ENCODE measurements at places on chromosomes 4 and X.

DNA sequence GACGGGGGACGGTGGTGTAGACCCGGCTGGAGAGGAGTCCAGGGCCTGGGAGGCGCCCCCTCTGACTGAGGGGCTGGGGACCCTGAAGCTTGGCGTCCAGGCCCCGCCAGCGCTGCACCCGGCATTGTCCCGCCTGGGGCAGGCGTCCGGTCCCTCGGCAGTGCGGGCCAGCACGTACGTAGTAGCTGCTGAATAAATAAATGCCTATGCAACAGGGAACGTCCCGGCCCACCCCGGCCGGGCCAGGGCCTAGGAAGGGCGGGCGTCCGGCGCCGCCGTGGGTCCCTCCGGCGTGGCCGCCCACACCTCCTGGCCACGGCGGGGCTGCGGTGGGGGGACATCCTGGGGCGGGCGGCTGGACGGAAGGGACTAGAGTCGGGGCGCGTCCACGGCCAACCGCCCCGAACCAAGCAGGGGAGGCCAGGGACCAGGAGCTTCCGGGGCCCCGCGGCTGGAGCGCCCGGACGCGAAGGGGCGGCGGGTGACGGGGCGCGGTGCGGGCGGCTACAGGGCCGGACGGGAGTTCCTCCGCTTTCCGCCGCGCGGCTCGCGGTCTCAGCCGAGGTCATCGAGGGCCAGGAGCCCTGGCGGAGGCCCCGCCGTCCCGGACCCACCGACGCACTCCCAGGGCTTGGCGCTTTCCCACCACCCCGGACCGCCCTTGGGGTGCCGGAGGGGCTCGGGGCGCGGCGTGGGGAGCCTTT, 886 bp upstream of the WWC2 start:
- no peak for DNase-seq

DNA sequence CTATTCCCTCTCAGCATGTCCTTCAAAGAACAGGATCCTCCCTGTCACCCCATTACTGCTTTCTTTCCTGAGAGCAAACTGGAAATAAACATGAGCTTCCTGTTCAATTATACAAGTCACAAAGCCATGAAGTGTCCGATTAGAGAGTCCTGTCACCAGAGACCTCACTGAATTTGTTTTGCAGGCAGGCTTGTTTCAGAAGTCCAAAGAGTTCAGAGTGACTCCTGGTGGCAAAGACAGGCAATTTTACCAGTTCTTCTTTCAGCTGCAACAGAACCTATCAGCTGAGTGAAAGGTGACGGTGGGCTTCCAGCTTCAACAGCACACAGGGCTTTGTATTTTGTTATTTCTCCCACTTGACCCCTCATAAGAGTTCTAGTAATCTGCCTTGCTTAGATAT, 6.4 kb downstream of the ELK1 start:
- DNase-seq: no peak

GRCh38 chrX:106300656-106301055, 132.6 kb downstream of the PWWP3B start:
- DNase-seq: no peak

DNA sequence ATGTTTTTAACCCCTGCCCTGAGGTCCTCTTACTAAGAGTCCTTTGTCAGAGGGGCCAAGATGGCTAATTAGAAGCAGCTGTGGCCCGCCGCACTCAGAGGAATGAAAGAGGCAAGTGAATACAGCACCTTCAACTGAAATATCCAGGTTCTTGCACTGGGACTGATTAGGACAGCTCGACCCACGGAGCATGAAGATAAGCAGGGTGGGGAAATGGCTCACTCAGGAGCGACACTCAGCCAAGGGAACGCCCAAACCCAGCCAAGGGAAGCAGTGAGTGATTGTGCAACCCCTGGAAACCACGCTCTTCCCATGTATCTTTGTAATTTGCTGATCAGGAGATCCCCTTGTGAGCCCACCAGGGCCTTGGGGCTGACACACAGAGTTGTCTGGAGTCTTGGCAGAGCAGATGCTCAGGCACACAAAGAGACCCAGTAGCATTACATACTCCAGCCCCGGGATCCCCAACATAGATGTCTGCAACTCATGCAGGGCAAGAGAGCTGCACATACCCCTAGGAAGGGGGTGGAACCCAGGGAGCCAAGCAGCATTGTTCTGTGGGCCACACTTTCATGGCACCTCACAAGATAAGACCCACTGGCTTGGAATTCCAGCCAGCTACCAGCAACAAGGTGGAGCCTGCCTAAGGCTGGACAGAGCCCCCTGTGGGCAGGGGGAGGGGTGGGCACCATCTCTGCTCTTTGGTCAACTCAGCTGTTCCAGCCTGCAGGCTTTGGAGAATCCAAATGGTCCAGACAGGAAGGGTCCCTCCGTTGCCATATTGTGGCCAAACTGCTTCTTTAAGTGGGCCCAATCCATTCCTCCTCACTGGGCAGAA, 23.3 kb downstream of the F8A3 start:
- no peak for DNase-seq

DNA sequence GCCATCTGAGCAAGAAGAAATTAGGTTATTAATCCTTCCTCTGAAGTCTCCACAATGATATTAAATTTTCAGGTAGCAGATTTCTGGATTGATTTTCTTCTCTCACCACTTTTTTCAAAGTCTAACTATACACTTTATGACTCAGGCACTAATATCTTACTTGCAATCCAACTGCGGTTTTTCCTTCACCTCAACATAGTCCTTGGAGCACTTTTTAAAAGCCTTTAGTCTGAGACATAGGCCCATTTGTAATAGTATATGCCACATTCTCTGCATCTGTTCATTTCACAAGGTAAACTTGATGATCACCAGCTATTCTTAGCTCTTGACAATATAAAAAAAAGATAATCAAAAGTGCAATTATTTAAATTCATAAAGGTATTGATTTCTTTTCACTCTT, 55.9 kb upstream of the EDNRA start:
- no peak for DNase-seq

DNA sequence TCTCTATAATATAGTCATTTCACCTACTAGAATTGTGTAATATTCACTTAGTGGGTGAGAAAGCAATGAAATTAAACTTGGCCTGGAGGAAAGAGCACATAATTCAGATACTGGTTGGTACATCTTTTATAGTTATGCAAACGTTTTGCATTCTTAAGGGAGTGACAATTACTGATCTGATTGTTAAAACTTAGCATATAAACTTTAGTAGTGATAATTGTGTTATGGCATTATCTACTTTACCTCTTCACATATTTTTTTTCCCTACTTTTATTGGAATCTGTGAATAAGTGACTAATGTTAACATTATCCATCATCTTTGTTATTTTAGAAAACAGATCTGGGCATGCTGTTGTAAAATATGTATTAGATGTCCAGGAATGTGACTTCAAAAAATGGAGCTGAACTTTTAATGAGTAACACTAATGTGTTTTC, 217.4 kb upstream of the GIMD1 start:
- no peak for DNase-seq

DNA sequence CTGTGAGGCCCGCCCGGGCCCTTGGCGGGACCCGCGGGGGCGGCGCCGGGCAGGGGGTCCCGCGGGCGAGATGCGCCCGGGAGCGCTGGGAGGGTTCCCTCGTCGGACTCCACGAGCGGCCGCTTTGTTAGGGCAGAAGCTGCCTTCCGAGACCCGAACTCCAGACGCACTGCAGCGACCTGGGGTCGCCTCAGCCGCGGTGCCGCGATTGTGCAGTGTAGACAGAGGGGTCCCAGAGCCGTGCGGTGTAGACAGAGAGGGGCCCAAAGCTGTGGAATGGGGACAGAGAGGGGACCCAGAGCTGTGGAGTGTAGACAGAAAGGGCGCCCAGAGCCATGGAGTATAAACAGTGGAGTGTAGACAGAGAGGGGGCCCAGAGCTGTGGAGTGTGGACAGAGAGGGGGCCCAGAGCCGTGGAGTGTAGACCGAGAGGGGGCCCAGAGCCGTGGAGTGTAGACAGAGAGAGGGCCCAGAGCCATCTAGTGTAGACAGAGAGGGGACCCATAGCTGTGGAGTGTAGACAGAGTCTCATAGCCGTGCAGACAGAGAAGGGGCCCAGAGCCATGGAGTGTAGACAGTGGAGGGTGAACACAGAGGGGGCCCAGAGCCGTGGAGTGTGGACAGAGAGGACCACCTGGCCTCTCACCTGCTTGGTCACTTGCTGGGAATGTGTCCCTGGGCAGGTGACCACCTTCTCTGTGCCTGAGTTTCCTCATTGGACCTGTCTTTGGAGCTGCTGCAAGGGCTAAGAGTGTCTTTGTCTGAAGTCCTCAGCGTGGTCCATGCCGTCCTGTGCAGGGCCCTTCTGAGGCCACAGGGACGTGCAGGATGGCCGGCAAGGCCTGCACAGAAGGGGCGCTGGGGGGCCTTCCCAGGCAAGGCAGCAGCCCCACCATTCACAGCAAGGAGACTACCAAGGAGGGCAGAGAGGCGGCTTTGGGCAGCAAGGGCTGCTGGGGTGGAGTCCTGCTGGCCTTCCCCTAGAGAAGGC, 875 bp downstream of the RGS12 start:
- no peak for DNase-seq

DNA sequence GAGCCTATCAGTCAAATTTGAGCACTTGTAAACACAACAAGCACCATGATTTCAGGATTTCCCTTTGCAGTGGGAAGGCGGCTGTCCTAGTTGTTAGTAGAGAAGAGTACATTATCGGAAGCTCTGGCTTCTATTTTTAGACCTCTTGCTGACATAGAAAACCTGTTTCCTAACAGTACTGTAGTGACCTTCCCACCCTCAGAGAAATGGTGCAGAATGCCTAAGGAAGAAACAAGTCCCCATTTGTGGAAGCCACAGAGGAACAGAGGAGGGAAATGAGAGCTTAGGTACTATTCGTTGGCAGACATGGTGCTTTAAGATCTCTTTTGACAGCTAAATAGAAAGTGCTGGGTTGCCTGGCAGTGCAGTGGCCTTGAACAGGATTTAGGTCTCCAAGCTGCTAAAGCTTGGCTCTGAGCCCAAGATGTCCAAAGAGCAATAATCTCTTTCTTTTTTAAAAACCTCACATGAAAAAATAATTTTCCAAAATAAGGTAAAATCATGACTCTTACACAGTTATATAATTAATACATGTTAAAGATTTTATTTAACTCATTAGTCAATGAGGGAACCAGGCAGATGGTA, 24.9 kb downstream of the GLRA2 start:
- no peak for DNase-seq
